Iris pigment epithelial cell (primary cell): ENCODE measurements at places on chromosomes 7 and 10.

DNA sequence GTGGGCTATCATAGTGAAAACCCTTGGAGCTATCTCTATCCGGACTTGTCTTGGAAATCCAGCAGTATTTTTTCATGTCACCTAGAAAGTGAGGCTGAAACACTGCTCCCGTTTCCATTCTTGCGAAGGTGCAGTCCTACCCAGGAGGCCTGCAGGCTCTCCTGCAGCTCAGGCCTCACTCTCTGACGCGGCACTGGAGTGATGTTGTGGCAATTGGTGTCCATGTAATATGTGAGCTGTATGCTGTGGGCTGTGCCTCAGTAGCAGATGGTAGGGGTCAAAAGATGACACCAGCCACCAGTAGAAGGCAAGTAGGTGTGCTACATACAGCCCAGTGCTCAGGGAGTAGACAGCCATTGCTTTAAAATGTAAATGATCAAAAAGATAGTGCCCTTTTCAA, 28.1 kb upstream of the ZNF680 start:
- no peak for DNase-seq

DNA sequence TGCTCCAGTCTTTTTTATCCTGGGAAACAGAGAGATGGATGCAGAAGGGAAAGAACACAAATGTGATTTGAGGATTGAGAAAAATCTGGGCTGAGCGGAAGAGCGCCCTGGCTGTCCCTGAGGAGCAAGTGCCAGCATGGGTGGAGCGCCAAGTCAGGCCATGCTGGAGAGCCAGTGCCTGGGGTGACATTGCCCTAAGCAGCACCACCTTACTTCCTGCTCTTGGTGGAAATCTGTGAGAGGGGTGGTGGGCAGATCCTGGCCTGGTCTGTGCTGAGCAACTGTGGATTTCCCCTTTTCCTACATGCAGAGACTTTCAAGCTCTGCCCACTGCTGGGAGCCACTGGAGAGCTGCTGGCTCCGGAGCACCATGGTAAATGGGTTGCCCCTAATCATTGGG, 36.9 kb downstream of the DDIT4 start:
- no peak for DNase-seq

- no peak for DNase-seq
Observed at GRCh38 chr10:62690703-62691102, 113.8 kb upstream of the ADO start.

GRCh38 chr10:49568235-49568634, 29.3 kb upstream of the ERCC6 start:
- peak; percentile 94 for DNase-seq

- DNase-seq, result peak; percentile 85
Observed at GRCh38 chr10:50392966-50393718, 141.8 kb upstream of the ASAH2 start.

DNA sequence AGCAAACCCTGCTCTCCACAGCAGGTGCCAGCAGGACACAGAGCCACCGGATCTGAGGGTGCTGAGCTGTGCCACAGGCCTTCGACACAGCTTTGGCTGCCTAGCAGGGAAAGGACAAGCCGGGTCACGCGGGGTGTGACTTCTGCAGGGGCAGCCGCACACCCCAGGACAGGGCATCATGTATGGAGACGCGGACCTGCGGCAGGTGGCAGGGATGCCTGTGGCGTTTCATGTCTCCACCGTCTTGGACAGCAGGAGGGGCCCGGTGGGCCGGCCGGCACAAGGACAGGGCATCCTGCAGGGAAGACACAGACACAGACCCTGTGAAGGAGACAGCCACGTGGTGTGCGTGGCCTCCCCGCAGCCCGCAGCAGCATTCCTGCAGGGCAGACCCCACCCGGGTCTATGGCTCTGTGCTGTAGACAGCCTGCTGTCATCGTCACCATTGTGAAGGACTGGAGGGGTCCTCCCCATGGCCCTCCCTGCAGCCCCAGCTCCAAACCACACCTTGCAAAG, 109.2 kb downstream of the PDGFA start:
- no peak for DNase-seq

GRCh38 chr7:50211130-50212015, 93.1 kb upstream of the IKZF1 start:
- DNase-seq, result no peak

- DNase-seq, result no peak
Observed at GRCh38 chr7:794671-795329, 37.5 kb upstream of the SUN1 start.
